Sciatic nerve (tissue), 2 donors: ENCODE measurements at places on chromosomes 11 and 22. TPM values are rescaled to one million over a fixed set of nuclear protein-coding genes. Genes with fewer than 3 reads are reported as not detected.

BDNF gene
- total RNA-seq = 0.18 TPM

DNA sequence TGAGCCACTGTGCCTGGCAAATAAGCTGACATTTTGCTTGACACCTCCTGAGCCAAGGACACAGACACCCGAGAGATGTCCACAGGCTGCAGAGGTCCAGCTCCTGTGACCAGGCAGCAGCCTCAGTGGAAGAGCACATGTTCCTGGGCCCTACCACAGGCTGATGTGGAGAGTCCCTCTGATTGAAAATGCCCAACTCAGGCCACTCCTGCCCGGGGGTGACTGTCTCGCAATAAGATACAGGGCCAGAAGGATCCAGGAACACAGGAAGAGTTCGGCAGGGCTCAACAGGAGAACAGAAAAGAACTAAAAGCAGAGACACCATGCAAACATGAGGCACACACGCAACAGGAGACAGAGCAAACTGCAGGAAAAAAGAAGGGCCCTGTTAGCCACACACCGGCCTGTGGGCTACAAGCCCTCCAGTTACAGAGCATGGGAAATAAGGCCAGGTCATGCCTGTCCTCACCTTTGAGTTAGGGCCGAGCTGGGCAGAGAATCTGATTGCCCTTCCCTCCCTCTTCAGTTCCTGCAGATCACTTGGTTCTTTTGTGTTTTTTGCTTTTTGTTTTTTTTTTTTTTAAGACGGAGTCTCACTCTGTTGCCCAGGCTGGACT lies 28.3 kb upstream of the MALAT1 start:
- no peak for DNase-seq

C11orf54 gene
- total RNA-seq = 38.2 TPM

GRCh38 chr11:36389811-36390210 lies 93.7 kb downstream of the PRR5L start:
- no peak for DNase-seq

APOBEC3B gene
- 2.2 TPM for total RNA-seq

DNA sequence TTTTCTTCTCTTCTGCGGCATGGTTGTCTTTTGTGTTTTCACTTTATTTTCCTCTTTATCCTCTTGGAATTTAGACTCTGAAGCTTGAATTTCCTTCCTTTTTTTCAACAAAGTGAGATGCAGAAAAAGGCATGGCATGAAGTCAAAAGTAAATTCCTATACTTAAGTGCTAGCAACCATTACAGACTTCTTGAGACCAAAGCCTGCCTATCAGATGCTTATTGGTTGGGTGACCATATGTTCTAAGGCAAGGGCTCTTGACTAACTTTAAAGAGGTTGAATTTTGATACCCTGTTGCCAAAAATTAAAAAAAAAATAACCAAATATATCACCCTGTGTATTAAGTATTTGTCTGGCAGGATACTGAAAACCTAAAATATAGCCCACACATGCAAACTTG lies 237.4 kb downstream of the TMEM135 start:
- DNase-seq = no peak
